Frontal cortex (tissue), 4 donors: ENCODE measurements at places on chromosomes 11 and 22.

GRCh38 chr11:57745206-57745605 is 3.9 kb downstream of the SELENOH start:
- DNase-seq: no peak

GRCh38 chr11:63870351-63871140 is 31.6 kb downstream of the MARK2 start:
- DNase-seq: no peak

GRCh38 chr11:7527029-7527428 is 13.2 kb downstream of the PPFIBP2 start:
- no peak for DNase-seq

DNA sequence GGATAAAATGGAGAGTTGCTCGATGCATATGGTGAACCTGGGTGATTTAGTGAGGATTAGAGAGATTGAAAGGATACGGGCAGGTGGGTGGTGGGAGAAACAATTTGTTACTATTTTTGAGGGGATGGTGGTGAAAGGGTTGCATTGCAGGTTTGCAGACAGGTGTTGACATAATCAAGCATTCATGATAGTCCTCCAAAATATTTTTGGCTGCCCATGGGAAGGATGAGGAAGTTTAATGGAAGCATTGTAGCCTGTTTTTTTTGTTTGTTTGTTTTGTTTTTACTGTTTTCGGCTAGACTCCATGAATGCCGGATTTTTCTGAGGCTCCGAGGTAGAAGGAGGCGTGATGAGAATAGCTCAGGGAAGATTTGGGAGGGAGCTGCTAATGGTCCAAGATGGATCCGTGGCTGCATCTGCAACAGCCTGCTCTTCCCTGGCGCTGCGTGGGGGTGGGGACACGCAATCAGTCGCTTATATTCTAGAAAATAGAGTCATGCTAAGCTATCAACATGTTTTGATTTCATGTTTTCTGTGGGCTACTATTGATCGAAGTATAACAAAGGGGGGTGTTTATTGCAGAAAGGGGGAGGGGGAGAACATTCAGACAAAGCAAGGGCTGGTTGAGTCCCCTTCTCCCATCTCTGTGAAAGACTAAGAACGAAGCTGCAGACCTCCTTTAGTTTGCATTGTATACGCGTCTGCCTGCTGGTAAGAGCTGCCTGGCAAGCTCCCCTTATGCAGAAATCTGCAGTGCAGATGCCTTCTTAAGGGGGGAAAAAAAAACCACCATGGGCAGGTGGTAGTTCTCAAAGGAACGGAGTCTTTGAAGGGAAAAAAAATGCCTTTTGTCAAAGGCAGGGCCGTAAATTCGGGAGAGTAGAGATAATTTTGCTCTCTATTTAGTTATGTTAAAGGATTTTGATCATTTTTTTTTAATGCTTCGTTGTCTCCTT is 1.0 kb downstream of the RTN3 start:
- no peak for DNase-seq

- peak; percentile 61 for DNase-seq
Observed at GRCh38 chr11:62081378-62082291, 42.2 kb upstream of the INCENP start.

- DNase-seq: no peak
Observed at GRCh38 chr11:34988294-34989255, 72.2 kb downstream of the PDHX start.

DNA sequence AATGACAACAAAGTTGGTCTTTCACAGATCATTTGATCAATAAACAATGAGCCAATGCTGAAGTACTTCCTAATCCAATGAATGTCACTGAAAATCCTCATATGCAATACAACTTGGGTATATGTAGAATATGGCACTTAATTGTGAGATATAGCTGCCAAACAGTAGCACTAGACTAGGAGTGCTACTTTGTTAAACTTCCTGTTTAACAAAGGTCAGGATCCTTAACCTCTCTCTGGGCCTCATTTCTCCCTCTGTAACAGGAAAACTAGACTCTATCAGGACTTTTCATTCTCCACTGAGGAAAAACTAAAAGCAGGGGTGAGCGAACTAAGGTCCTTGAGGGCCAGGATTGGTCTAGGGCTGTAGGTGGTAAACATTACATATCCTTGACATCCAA is 56.1 kb downstream of the PITPNB start:
- no peak for DNase-seq

GRCh38 chr11:46686886-46687795 is 13.3 kb downstream of the ARHGAP1 start:
- DNase-seq: no peak

- peak; percentile 2 for DNase-seq
Observed at GRCh38 chr11:20443596-20443995, 56.1 kb downstream of the PRMT3 start.

DNA sequence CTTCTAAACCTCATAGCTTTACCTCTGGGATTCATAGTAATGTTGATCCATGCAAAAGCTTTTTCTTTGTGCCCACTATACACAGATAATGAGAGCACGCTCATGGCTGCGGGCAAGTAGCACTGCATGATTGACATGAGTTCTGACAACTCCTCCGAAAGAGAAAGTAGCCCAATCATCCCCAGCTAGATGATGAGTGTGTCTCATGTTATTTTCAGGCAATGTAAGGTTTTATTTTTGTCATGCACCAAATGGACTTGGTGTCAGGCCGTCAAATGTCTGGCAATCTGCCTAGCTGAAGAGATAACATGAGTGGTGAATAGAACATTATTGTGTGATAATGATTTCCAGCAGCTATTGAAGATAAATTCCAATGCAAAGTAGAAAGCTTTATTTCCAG is 662.6 kb downstream of the NTM start:
- DNase-seq: no peak

DNA sequence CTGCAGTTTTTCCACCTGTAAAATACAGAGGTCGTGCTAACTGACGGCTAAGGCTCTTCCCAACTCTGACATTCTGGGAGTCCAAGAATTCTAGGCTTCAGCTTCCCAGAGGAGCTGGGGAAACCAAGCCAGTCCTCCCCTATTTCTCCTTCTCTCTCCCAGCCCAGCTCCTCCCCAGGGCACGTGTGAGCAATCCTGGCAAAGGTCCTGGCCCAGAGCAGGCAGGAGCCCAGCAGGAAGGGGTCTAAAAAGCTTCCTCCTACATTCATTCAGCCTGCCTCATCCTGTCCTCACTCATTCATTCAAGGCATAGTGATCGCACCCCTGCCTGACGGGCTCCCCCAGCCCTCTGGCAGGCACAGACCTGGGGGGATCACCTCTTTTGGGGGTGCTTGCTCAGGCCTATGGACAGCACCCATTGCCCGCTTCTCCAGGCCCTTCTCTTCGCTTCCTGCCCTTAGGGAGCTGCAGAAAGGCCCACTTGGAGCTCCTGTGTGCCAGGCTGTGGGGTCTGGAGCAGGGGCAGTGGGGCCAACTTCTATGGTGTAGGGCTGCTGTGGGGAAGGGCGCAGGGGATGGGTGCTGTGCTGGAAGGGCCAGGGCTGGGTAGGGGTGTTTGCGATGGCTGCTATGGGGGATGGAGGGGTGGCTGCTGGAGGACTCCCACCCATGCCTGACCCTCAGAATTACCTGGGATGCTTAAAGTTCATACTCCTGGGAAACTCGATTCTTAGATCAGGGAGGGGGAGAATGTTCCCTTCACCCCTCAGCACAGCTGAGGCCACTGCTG is 9.8 kb downstream of the KCNC1 start:
- no peak for DNase-seq

DNA sequence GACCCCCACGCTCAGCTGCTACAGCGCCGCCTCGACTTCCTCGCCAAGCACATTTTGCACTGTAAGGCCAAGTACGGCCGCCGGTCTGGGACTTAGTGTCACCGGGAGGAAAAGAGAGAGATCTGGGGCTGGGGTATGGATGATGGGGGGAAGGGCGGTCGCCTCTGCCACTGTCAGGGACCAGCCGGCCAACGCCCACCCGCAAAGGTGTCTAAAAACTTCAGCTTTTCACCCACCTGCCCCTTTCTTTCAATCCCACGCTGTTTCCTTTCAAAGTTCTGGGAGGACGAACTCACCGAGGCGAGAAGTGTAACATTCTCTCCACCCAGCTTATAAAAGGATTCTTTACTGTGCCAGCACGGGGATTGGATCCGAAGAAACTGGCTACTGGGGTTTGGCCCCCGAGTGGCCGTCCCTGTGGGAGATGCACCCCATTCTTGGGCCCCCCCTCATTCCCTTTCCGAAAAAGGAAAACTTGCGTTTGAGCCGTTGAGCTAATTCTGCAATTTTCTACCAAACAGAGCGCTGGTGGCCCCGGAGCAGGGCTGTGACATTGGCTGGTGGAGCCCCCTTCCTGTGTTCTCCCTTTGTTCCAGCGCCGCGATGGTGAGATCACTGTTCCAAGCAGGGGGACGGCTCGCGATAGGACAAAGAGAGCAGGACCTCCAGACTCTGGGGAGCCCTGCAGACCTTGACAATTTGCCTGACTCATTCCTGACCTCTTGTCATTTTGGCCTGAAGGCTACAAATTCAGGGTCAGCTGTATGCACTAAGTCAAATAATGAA is 1.8 kb downstream of the FJX1 start:
- no peak for DNase-seq

DNA sequence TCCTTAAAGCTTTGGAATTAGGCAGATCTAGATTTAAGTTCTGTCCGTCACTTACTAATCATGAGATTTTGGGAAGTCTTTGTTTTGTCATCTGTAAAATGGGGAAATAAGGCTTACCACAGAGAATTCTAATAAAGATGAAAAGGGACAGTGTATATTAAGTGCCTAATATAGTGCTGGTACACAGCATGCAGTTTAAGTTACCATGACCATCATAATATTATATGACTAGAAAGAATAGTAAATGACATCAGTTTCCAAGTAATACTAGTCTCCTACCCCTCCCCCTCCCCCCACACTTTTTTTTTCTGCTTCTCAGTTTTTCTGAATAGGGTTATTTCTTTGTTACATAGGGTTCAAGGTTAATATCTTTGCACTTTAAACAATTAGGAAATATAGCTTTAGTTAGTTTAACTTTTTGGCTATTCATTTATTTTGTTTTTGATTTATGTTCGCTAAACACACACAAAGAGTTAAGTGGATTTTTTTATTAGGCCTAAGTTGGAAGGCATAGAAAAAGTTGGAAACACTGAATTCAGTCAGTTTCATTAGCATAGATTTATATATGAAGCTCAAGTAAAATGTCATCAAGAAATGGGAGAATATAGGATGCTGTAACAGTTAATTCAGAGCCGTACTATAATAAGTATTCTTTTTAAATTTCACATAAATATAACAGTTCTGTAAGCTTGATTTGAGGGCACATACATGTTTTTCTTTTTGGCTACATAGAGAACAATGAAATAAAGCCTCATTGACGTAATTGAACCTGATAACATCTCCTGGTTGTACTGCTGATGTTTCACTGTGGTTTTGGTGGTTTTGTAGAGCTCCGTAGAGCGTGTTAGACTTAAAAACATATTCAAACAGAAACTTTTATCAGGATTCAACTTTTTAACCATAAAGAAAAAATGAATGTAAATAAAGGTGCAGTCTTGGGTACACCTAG is 121.2 kb downstream of the PDE3B start:
- no peak for DNase-seq

DNA sequence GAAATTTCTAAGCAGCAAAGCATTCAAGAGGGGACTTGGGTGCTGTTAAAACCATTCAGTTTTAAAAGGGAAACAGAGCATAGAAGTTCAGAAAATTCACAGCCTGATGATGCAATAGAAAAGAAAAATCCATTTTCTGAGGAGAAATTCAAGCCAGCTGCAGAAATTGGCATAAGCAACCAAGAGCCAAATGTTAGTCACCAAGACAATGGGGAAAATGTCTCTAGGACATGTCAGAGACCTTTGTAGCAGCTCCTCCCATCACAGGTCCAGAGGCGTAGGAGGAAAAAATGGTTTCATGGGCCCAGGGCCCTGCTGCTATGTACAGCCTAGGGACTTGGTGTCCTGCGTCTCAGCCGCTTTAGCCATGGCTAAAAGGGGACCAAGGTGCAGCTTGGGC is 5.5 kb upstream of the IRAG1 start:
- DNase-seq: no peak

DNA sequence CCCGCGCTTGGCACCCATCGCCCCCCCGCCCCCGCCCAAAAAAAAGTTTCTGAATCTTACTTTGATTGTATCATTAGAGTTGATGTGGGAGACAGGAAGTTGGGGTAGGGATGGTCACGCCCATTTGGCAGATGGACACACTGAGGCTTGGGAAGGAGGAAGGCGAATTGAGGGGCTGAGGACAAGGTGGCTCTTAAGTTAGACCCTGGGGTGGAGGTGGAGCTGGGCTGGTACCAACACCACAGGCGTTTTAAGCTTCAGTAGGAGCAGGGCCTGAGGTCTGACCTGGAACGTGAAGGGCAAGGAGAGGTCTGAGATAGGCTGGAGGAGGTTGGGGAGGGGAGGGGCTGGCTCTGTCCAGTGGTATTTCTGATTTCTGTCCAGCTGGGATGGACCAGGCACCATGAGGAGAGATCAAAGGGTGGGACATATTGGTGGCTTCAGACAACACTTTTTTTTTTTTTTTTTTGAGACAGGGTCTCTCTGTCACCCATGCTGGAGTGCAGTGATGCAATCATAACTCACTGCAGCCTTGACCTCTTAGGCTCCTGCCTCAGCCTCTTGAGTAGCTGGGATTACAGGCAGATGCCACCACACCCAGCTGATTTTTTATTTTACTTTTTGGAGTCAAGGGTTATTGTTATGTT is 799 bp upstream of the CDC42BPG start:
- no peak for DNase-seq

GRCh38 chr11:15976433-15977045 is 379.8 kb downstream of the SOX6 start:
- DNase-seq: no peak

DNA sequence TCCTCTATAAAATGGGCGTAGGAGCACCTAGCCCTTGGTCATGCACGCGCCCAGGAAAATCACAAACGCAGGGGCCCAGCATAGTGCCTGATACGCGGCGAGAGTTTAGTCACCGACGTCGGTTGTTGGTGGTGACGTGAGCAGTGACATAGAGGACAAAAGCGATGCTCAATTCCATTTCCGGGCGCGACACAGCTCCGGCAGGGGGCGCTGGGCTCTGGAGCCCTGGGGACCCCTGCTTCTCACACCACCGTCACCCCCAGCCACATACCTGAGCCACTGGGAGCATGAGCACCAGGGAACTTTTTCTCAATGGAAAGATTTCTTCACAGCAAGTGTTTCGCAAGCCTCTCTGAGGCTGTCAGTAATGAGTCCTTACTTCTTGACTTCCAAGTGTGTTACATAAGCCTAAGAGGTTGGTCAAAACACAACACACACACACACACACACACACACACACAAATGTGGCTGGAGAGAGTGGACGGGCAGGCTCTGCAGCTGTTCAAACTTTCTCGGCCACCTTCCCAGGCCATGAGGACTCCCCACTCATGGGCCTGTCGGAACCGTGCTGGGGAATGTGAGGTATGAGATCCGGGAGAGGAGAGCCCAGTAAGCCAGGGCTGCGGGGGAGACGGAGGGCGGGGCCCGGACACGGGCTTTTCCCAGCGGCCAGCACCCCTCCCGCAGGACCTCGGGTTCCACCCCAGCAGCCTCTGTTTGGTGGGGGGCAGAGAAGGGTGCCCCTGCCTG is 36.9 kb upstream of the LINC01488 start:
- no peak for DNase-seq

DNA sequence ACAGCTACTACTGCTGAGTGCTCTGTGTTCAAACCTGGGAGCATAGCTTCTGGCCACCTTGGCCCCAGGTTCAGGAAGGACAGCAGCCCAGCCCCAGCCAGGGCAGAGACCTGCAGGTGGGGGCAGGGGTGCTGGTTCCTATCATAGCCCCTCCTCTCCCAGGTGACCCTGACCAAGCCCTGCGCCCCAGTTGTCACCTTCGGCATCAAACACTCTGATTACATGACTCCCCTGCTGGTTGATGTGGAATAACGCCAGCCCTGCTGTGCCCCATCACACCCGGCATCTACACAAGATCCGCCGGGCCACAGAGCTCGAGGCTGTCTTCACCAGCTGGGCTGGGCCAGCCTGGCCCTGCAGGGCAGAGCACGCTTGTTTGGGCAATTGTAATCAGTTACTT is 6.9 kb downstream of the SCGB1C1 start:
- DNase-seq: no peak
